CD4-positive, alpha-beta T cell treated with Interferon alpha-2 for 1 hour (primary cell): ENCODE measurements at places on chromosomes 3 and 15.

DNA sequence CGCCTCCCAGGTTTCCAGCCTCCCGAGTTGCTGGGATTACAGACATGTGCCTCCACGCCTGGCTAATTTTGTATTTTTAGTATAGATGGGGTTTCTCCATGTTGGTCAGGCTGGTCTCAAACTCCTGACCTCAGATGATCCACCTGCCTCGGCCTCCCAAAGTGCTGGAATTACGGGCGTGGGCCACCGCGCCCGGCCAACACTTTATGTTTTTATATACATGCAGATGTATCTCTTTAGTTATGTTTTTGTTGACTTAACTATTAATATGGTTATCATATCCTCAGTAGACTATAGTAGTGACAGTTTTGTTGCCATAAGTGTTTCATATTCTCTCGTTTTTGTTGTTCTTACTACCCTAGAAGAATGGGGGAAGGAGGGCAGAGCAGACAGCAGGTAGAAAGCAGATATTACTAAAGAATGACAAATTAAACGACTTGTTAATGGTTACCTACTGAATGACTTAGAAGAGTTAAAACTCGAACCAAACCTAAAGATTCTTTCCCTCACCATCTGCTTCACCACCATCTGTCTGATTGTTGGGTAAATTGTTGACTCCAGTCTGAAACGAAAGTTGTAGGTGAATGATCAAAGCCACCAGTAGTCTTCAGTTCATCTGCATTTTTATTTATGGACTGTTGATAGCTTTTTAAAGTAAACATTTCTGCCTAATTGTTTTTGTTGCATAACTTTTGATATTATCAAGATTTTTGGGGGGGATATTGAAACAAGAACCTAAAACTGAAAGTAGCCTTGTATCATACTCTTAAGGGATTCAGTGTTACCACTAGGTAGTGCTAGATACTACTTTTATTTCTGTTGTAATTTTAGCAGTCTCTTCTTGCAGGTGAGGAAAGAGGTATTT lies 89.3 kb downstream of the RASA2 start:
- no peak for DNase-seq

GRCh38 chr3:186258968-186259367 lies 103.1 kb downstream of the DGKG start:
- no peak for DNase-seq

DNA sequence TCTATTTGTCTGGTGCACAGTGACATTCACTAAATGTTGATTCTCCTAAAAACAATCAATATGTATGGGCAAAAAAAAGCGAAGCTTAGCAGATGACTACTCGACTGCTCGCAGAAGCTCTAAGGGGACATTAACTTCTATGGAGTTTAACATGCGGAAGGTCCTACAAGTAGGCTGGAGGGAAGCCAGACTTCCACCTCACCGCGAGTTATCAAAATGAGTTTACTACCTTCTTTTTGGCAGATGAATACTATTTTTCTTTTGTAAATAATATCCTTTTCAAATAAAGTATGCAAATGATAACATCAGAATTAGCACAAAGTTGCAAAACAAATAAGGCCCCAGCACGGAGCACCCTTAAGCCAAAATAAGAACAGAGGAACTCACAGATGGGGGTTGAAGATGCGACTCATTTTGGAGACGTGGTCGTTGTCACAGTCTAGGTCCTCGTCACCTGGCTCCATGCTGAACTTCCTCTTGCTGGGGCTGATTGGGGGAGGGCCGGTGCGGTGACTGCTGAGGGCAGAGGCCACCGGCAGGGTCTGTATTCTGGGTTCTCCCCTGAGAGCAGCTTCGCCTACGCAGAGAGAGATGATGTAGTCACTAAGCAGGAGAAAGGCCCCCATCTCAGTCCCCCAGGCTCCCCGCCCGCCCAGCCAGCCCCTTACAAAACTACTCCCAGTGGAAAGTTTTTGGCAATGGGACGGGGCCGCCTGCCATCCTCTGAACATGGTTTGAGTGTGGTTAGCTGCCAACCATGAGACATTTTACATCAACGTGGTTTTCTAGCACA lies 42.1 kb downstream of the VGLL4 start:
- peak; percentile 38 for DNase-seq

GRCh38 chr3:144636833-144637232 lies 665.2 kb downstream of the DIPK2A start:
- DNase-seq: no peak

DNA sequence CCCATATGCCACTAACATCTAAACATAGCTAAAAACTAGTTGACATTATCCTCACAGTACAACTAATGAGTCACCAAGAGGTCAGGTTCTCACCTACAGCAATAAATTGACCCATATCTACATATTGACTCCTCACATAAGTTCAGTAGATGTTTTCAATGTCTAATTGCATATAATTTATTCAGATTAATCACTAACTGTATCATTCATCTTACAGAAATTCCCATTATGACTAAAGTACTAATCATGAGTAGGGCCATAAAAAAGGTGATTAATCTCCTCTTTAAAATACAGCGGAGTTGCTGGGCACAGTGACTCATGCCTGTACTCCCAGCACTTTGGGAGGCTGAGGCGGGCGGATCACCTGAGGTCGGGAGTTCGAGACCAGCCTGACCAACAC lies 82.4 kb upstream of the ST3GAL6 start:
- no peak for DNase-seq

DNA sequence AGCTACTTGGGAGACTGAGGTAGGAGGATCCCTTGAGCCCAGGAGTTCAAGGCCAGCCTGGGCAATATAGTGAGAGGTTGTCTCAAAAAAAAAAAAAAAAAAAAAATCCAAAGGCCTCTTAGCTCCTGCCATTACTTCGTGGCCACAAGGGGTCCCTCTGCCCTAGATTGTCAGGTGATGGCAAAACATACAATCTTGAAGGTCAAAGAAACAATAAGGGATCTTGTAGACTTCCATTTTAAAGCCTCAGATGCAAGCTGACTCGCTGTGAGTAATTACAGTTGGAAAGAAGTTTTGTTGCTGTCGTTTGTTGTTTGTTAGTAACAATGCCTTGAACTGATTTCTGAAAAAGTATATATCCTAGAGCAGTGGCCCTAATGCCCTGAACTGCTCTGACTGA lies 55.9 kb upstream of the PLCL2 start:
- DNase-seq: peak; percentile 76

DNA sequence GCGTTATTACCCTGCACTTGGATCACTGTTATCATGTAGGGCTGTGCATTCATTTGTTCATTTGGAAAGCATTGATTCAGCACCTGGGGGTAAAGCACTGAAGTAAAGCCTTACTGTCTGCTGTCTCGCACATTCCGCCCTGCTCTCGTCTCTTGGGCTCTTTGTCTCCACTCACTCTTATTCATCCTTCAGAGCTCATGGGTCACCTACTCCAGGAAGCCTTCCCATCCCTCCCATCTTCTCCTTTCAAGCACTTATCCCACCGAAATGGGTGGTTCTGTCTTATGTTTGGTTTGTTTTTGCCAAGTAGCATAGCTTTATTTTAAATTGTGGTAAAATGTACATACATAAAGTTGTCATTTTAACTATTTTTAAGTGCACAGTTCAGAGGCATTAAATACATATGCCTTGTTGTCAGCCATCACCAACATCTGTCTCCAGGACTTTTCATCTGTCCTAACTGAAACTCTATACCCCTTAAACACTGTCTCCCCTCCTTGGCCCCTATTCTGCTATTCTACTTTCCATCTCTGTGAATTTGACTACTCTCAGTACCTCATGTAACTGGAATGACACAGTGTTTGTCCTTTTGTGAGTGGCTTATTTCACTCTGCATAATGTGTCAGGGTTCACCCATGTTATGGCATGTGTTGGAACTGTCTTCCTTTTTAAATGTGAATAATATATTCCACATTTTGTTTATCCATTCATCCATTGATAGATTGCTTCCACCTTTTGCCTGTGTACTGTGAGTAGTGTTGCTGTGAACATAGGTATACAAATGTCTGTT lies 9.3 kb downstream of the DIS3L start:
- no peak for DNase-seq

GRCh38 chr15:50933341-50933740 lies 24.9 kb downstream of the AP4E1 start:
- no peak for DNase-seq

DNA sequence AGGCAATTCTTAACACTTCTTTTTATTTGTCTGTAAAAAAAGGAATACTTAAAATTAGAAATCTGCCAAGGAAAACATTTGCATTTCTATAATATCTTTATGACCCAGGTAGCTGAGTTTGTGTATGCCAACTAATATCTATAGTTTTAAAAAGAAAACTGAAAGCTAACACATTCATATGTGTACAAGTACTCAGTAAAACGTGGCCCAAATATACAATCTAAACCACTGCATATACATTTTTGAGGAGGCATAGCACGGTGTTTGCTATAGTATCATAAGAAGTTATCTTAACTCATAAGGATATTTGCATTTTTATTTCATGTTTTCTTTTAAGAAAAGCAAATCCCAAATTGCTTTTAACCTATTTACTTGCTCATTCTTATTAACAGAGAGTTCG lies 172.7 kb downstream of the ZBTB20 start:
- no peak for DNase-seq
